ENCODE measurements at places on chromosomes 16 and 17.

DNA sequence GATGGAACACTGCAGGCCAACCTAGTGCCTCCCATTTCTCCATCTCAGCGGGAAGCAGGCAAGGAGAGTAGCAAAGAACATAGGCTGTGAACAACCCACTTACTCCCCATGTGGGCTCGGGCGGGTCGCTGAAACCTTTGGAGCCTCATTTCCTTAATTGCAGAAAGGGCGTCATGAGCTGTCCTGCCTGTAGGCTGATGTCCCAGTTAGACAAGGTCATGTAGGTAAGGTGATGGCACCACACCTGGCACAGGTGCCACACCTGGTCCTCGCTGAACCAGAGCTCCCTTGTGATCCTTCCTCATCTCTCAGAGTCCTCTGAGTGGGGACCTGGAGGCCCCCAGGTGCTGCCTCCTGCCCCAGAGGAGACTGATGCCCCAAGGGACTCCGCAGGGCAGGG is 22.9 kb downstream of the ABCC3 start:
- no peak for DNase-seq

- DNase-seq: no peak
Measured at GRCh38 chr17:80822021-80822699, 169.5 kb upstream of the CHMP6 start.

DNA sequence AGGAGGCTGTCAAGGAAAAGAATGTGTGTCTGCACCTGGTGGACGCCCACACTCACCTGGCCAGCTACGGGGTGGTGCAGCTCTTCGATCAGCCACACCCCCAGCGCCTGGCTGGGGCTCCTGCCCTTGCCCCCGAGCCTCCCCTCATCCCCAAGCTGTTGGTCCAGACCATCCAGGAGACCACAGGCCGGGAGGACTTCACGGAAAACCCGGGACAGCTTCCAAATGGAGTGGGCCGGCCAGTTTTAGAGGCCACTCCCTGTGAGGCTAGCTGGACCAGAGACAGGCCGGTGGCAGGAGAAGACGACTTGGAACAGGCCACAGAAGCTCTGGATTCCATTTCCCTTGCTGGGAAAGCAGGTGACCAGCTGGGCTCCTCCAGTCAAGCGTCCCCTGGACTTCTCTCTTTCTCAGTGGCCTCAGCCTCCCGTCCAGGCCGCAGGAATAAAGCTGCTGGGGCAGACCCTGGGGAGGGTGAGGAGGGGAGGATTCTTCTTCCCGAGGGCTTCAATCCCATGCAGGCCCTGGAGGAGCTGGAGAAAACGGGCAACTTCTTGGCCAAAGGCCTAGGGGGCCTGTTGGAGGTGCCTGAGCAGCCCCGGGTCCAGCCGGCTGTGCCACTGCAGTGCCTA is 2.2 kb downstream of the WDR81 start:
- DNase-seq: no peak

GRCh38 chr17:63349478-63350000 is 96.6 kb downstream of the CYB561 start:
- DNase-seq: peak; percentile 26

- DNase-seq: no peak
Measured at GRCh38 chr16:50916040-50916439, 174.2 kb downstream of the CYLD start.

DNA sequence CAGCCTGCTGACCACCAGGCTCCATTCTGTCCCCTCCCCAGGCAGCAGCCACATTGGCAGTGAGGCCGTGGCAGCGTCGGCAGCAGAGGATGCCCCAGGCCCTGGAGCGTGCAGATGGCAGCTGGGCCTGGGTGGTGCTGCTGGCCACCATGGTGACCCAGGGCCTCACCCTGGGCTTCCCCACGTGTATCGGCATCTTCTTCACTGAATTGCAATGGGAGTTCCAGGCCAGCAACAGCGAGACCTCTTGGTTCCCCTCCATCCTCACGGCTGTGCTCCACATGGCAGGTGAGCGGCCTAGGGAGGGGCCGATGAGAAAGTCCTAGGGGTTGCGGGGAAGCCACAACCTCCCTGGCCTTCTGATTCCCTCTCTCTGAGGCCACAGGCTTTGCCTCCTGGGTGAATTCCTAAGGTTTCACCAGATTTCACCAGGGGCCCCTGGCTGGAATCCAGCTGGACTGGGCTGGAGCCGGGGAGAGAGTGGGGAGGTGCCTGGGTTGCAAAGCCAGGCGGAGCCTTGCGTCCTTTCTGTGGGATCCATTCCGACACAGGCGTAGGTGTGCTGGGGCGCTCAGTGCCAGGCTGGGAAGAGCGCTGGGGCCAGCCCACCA is 5.9 kb downstream of the SLC16A5 start:
- no peak for DNase-seq

- DNase-seq: peak; percentile 42
Measured at GRCh38 chr17:20266806-20267458, 200.4 kb downstream of the LGALS9B start.

- DNase-seq: no peak
Measured at GRCh38 chr17:62611292-62611691, 16.2 kb upstream of the MRC2 start.

- no peak for DNase-seq
Measured at GRCh38 chr16:23406024-23406423, 47.0 kb downstream of the COG7 start.

DNA sequence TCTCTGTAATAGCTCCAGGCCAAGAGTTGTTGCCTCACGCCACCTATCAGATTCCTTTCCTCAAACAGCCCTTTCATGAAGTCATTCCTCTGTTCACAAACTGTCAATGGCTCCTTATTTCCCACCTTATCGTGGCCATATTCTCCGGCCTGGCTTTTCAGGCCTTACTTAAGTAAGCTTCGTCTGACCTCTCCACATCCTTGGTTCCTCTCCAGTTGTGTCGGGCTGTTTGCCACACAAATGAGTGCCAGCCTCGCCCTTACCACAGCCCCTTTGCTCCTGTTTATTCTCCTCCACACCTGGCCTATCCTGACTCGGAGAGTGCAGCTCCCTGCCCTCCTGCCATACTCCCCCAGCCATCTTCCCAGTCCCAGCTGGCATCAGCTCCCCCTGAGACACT is 2.0 kb downstream of the TP53I13 start:
- DNase-seq: no peak

- no peak for DNase-seq
Measured at GRCh38 chr16:30677931-30678585, 19.8 kb downstream of the FBRS start.

Measured in fibroblast of villous mesenchyme (primary cell).